ENCODE measurements at places on chromosomes 3 and 15.

DNA sequence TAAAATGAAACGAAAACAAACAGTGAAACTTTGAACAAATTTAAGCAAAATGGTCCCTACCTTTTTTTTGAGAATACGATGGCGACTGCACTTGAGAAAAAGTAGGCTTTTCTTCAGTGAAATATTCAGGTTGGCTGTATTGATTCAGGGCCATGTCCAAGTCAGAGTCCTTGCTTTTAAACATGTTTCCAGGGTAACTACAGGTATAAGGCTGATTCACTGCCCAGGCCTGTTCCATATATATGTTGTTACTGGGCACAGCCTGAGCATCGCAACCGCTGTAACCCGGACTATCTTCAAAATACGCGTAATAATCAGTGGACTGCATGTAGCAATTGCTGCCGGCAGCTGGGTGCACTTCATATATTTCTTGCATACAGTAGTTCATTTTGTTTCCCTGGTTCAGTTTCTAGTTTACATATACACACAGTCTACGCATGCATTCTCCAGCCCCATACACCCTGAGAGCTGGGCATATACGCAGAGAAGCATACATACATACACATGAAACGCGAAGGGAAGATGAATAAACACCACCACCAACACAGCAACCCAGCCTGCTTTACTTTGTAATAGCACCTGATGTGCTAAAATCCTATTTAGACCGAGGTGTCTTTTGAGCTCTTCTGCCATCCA is 220.0 kb downstream of the NR1D2 start:
- no peak for DNase-seq

DNA sequence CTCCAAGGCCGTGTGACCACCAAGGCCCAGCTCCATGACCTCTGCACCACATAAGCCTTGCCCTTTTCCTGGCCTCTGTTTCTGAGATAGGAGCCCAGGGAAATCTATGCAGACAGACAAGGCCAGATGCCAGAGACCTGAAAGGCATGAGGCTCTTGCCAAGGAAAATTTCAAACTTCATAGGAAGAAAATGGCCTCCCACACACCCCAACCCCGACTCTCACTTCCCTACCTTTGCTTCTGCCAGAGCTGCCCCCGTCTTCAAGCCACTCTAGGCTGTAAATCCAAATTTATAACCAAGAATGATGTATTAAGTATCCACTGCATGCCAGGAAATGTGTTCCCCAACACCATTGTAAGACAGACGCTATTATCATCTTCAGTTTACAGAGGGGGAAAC is 65.5 kb upstream of the HRH1 start:
- no peak for DNase-seq

DNA sequence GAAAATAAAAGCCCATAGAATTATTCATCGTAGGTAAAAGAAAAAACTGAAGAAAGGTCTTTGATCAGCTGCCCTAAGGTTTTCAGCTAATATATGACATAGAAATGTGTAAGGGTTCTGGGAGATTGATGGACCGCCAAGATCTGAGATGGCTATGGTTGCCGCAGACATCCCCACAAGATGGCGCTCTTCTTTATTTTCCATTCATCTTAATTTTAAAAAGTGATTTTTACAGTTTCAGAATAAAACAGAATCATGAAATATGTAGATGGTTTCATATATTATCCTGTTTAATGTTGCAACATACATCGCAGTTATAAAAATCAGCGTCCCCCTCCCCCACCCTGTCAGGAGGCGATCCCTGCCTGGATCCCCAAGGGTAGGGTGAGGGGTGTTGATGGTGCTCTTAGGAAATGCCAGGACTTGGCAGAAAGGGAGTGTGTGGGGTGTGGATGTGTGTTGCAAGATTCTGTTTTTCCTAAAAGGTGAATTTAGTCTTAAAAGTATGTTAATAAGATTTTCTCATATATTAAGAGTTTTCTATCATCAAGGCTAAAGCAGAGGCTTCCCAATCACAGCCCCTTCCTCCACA is 68.8 kb downstream of the ANXA2 start:
- DNase-seq: peak; percentile 53

DNA sequence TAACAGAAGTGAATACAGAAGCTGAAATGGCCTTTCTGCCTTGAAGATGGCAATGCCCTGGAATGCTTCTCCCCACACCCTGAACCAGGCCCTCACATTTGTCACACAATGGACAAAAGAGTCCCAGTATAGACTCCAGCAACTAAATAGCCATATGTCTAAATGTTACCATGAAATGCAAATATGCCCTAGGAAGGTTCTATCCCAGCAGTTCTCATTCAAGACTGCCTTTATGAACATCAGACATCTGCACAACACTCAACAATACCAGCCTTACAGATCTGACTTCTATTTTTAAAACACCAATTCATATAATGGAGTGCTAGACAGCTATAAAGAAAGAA is 7.9 kb downstream of the ITGB5 start:
- no peak for DNase-seq

GRCh38 chr15:93289941-93290617 is 201.1 kb upstream of the RGMA start:
- no peak for DNase-seq

DNA sequence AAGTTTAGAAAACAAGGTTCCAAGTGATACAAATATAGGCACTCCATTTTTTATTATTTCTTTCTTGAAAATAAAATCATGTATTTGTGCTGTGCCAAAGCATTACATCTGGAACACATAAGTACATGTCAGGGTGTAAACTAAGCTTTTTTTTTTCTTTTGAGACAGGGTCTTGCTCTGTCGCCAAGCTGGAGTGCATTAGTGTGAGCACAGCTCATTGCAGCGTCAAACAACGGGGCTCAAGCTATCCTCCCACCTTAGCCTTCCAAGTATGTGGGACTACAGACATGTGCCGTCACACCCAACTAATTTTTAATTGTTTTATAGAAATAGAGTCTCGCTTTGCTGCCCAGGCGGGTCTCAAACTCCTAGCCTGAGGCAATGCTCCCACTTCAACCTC is 9.0 kb downstream of the SPATA12 start:
- no peak for DNase-seq

GRCh38 chr3:9622438-9622837 is 26.9 kb upstream of the MTMR14 start:
- peak; percentile 60 for DNase-seq

DNA sequence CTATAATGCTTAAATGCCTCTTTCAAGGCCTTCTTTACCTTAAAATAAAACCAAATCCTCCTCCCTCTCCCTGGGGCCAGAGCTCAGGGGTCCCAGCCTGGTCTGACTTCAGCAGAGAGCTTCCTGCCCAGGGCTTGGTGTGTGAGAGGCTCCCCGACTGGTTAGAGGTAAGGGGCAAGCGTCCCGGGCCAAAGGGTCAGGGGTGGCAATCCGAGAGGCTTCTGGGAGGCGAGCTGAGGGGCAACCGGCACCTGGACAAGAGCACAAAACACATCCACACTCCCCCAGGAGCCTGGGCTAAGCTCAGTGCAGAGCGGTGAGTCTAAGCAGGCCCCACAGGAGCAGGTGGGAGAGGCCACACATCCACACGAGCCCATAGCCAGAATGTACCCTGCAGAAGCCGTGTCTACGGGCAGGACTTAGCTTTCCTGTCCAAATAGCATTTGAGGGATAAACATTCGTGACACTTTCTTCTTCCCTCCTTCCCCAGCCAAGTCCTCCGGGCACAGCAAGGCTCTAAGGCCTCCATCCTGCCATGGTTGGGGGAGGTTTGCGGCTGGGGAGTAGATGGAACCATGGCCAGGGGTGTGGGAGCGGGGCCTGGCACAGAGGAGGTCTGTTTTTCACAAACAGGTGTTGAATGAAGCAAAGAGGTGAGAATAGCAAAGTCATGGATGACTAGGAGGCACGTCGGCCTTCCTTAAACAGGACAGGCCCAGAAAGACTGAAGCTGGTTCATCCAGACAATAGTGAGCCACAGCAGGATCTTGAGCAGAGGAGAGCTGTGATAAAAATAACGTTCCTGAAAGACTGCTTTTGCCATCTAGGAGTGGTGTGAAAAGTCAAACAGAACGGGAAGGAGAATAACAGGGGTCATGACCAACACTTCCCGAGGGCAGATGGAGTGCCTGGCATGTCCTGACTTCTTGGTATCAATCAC is 98.7 kb upstream of the IQSEC1 start:
- no peak for DNase-seq

DNA sequence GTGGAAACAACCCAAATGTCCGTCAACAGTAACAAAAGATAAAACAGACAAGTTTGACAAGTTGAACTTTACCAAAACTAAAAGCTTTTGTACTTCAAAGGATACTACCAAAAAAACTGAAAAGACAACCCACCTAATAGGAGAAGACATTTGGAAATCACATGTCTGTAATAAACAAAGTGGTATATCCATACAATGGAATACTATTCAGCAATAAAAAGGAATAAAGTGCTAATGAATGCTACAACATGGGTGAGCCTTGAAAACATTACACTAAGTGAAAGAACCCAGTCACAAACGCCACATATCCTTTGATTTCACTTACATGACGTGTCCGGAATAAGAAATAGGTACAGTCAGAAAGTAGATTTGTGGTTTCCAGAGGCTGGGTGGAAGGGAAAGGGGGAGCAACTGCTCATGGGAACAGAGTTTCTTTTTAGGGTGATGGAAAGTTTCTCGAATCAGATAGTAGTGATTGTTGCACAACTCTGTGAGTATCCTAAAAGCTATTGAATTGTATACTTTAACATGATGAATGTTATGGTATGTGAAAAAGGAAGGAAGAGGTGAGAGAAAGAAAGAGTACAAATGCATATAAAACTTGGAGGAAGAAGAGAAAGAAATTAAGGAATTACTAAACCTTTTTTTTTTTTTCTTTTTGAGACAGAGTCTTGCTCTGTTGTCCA is 72.7 kb upstream of the ABHD2 start:
- DNase-seq: no peak

DNA sequence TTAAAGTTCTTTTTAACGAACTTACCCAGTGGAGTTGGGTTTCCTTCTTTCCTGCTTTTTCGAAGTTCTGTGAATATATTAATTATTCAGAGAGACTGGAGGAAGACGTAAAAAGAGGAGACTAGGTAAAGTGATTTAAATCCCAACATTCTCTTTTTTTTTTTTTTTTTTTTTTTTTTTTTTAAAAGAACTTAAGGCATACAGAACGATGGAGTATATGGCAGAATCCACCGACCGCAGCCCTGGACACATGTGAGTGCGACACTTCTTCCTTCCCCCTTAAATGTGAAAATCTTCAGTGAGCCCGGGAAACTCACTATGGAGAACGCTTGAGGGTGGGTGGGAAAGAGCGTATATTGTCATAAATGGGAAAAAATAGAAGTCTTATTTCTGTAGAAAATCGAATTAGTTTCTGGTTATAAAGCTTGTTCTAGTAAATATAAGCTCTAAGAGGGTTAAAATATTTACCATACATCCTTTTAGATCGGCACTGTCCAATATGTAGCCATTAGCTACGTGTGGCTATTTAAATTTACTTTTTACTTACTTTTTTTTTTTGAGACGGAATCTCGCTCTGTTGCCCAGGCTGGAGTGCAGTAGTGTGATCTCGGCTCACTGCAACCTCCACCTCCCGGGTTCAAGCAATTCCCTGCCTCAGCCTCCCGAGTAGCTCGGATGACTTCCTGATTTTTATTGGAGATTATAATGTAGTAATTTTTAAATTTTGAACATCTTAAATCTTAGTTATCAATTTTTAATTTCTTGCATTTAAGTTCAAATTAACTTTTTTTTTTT is 892 bp downstream of the NMD3 start:
- peak; percentile 28 for DNase-seq

GRCh38 chr3:16993227-16993626 is 108.5 kb downstream of the PLCL2 start:
- DNase-seq: peak; percentile 55

- DNase-seq: no peak
These were observed 12.1 kb upstream of the LOXL1 start for GRCh38 chr15:73914145-73914544.

DNA sequence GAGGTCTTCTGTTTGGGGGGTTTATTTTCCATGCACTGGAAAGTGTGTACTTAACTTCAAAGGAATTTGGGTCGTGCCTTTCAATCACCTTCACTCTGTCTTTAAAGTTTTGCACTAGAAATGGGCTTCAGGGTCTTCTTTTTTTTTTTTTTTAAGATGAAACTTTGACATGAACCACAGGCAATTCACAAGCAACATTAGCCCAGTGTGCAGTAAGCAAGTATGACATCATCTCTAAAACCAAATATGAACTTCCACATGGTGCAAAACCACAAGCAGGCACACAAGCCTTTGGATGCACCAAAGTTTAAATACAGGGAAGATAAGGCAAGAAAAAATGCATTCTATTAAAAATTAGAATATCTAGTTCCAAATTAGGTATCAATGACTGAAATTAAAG is 381.9 kb downstream of the ERC2 start:
- DNase-seq: no peak

DNA sequence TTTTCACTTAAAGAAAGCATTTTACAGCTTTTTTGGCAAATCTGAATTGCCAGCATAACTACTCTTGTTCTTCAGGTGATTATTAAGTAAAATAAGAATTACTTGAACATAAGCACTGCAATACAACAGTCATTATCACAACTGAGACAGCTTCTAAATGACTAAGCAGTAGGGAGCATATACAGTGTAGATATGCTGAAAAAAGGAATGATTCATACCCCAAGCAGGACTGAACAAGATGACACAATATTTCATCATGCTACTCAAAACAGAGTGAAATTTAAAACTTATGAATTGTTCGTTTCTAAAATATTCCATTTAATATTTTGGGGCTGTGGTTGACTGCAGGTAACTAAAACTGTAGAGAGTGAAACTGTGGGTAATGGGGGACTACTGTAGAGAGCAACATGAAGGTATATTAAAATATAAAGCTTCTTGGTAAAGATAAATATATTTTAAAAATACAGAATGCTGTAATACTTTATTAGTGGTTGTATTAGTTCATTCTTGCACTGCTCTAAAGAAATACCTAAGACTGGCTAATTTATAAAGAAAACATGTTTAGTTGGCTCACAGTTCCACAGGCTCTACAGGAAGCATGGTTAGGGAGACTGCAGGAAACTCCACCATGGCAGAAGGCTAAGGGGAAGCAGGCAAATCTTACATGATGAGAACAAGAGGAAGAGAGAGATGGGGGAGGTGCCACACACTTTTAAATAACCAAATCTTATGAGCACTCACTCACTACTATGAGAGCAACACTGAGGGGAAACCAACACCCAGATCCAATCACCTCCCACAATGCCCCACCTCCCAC is 84.8 kb downstream of the DCLK3 start:
- peak; percentile 82 for DNase-seq

GRCh38 chr15:96858694-96859093 is 528.2 kb downstream of the NR2F2 start:
- DNase-seq: no peak

GRCh38 chr3:126021702-126022101 is 52.7 kb downstream of the ROPN1B start:
- DNase-seq: no peak

DNA sequence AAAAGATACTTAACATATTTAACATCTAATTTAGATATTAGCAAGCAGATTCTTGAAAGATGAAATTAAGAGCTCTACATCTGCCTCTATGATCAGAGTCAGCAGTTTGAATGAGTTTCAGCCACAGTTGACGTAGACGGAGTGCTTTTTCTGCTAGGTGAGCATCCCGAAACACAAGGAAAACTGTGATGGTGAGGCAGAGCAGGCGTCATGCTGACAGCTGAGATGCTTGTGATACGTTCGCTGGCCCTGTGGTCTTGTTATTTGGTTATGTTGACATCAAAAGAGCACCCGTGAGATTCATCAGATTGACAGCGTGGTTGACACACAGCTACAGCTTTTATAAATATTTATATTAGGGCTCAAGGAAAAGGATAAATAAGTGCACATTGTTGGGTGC is 19.6 kb upstream of the GOLGA8B start:
- no peak for DNase-seq

Measured in PC-3 (cell line).